Activated naive CD8-positive, alpha-beta T cell treated with anti-CD3 and anti-CD28 coated beads for 36 hours (primary cell): ENCODE measurements at places on chromosomes 7 and 10. TPM values are rescaled to one million over a fixed set of nuclear protein-coding genes. Genes with fewer than 3 reads are reported as not detected.

DNA sequence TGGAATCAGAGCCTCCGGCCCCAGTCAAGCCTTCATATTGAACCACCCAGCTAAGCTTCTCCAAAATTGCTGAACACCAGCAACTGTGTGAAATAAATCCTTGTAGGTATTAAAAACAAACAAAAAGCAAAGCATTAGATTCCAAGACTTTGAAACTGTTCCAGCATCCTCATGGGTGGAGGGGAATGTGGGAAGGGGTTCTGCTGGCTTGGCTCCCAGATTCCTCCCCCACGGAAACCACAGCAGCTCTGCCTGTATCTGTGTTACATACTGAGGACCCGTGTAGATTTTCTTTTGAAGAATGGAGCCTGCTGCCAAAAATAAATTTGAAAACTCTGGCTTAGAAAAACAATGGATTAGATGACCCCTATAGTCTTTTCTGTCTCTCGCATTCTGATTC lies 20.0 kb downstream of the AKR1B1 start:
- H3K4me1 ChIP-seq, result no peaks in the 10 kb centered on the region
- no peak overlapping the region for H3K27ac ChIP-seq
- H3K36me3 ChIP-seq, result peaks cover 26% of the 10 kb centered on the region
- no peak overlapping the region for H3K4me3 ChIP-seq

DNA sequence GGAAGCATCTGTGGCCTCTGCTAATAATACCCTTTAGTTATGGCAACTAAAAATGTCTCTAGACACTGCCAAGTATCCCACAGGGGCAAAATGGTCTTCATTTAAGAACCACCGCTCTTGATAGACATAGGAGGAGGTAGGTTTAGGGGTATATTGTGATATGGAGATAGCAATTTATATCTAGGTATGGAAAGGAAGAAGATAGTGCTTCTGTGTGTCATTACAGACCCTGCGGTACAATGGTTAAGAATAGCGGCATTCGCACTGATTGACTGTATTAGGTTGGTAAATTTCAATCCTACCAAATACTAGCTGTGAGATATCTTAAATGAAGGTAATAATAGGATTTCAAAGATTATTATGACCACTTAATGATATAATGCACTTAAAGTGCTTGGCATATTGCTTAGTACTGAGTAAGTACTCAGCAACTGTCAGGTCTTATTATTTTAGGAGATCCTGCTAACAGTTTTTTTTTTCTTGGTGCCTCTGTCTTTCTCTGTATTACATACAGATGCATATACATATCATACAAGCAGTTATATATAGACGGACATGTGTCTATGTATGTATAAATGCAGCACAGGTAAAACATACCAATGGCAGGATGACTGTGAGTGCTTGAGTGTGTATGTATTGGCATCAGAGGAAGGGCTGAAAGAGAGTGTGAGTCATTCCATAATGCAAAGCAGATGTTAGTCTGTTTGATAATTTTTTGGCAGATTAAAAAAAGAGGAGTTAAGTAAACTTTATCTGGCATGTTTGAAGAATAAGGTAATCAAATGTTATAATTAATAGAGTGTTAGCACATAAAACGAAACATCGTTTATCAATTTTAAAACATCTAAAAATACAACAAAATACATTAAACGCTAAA lies 50.0 kb upstream of the ITGB8 start:
- H3K4me3 ChIP-seq, result no peak overlapping the region
- H3K4me1 ChIP-seq, result no peaks in the 10 kb centered on the region
- no peaks in the 10 kb centered on the region for H3K36me3 ChIP-seq
- DNase-seq, result no peak
- H3K27ac ChIP-seq, result no peak overlapping the region

DNA sequence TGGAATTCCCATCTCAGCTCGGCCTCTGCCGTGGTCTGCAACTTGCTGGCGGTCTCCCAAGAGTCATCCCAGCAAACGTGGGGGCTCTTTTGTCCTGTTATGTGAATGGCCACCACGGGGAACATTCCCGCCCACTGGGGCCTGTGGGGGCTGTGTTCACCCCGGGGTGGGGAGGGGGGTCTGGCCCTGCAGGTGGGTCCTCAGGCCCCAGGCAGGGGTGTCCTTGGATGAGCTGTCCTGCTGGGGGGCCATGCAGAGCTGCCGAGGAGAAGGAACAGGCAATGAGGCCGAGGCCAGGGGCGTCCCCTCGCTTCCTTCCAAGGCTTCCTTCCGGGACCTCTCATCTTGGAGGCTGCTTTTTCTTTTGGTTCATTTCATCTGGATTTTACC lies 24.4 kb upstream of the PITRM1 start:
- no peak overlapping the region for H3K4me3 ChIP-seq
- no peak overlapping the region for H3K27ac ChIP-seq
- peaks cover 3% of the 10 kb centered on the region for H3K36me3 ChIP-seq
- no peak for DNase-seq
- peaks cover 63% of the 10 kb centered on the region for H3K27me3 ChIP-seq

GRCh38 chr7:7956531-7957128 lies 12.0 kb upstream of the GLCCI1 start:
- H3K4me3 ChIP-seq, result no peak overlapping the region
- H3K4me1 ChIP-seq, result no peaks in the 10 kb centered on the region
- no peak for DNase-seq
- no peak overlapping the region for H3K27ac ChIP-seq

Gene ODAD2
- total RNA-seq, result 0.56 TPM
